ENCODE measurements at places on chromosomes 16 and 17. TPM values are rescaled to one million over a fixed set of nuclear protein-coding genes. Genes with fewer than 3 reads are reported as not detected.

GPRC5B gene
- total RNA-seq = 122 TPM

RNF157 gene
- 15.8 TPM for total RNA-seq

CACNG3 gene
- not detected for total RNA-seq

WSB1 gene
- 396 TPM for total RNA-seq

MILR1 gene
- 13.5 TPM for total RNA-seq

DNA sequence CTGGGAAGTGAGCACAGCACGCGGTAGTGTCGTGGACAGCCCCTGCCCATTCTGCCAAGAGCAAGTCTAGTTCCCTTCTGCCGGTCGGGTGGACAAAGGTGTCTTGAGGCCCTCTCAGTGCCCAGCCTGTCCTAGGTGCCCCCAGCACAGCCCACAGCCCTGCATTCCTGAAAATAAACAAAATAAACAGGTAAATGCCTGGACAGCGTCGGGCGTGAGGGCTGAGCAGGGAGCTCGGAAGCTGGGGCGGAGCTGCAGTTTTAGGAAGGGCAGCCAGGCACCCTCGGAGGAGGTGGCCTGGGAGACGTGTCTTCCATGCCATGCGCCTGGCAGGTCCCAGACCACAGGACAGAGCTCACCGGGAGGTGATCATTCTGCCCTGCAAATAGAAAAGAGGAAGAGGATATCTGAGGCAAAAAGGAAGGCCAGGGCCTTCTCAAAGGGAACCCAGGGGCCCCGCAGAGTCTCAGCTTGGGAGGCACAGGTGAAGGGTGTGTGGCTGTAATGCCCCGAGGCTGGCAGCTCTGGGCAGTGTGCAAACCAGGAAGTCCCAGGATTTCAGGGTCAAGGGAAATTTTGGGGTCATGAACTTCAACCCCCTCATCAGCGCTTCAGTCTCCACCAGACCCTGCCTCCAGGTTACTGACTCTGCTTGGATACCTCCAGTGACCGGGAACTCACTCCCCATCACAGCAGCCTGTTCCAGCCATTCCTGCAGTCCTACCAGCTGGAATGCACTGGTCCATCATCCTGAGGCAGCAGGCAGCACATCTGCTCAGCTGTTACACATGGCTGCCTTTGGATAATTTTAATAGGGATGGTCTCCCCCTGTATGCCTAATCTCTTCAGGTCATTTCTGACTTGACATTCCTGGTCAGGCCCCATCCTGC lies 1.7 kb downstream of the ZNF469 start:
- peak; percentile 43 for DNase-seq

DNA sequence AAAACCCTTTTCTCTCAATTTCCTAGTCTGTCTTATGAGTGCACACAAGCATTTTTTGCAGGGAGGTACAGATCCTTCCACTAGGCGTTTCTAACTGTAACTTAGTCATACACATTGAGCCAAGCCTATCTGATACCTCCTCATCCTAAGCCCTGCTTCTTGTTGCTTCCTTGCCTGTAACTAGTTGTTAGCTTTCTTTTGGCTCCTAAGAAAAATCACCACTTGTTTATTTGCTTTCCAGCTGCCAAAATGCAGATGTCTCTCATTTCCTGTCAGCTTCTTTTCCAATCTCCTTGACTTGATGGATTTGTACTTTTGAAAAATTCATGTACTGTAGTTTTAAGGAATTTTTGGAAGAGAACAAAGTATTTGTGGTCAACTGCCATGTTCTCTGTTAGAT lies 73.7 kb downstream of the TNRC6C start:
- DNase-seq = no peak

- no peak for DNase-seq
These were observed 86.9 kb downstream of the NDEL1 start for GRCh38 chr17:8522577-8522976.

DNA sequence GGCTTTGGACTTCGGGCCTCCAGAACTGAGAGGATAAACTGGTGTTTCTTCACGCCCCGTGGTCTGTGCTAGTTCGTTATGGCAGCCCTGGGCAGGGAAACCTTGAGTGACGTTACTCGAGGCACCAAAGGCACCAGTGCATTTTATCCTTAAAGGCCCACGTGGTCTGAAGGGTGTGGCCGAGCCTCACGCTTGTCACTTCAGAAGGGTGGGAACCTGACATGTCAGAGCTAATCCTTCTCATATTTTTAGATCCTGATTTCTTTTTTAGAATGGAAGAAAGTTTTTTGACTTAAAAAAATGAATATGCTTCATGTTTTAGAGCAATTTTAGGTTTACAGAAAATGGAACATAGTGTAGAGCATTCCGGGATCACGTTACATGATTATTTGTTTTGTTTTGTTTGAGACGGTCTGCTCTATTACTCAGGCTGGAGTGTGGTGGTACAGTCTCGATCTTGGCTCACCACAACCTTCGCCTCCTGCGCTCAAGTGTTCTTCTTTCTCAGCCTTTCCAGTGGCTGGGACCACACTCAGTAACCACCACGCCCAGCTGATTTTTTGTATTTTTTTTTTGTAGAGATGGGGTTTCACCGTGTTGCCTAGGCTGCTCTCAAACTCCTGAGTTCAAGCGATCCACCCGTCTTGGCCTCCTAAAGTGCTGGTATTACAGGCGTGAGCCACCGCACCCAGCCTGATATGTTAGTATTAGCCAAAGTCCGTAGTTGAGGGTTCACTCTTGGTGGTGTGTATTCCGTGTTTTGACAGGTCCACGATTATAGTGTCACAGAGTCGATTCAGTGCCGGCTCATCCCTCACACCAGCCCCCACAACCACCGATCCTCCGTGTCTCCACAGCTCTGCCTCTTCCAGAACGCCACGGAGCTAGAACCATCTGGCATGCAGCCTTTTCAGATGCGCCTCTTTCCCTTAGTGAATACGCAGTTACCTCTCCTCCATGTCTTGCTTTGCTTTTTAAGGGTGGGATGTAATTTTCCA lies 47.9 kb downstream of the RAB11FIP3 start:
- DNase-seq = no peak

- no peak for DNase-seq
These were observed 28.9 kb upstream of the CDH15 start for GRCh38 chr16:89142474-89143195.

GRCh38 chr17:81272616-81273015 lies 22.5 kb downstream of the SLC38A10 start:
- DNase-seq = no peak

- no peak for DNase-seq
These were observed 65.9 kb downstream of the SCNN1B start for GRCh38 chr16:23367988-23368387.

- DNase-seq = no peak
These were observed 15.0 kb upstream of the CPD start for GRCh38 chr17:30363715-30364202.

DNA sequence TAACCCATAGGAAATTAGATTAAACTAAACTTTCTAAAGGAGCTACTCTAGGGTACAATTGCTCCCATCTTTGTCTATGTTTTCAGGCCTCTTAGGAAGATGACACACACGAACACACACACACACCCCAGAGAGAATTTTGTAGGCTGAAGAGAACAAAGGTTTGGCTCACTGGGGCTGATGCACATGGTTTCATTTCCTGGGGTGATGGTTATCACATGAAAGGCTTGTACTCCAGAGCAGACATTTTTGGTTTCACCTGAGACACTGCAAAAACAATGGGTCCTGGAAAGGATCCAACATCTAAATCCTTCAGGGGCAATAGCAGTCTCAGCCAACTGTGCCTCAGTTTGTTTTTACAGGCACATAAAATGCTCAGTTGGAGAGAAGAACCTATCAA lies 62.8 kb downstream of the GRB7 start:
- no peak for DNase-seq

DNA sequence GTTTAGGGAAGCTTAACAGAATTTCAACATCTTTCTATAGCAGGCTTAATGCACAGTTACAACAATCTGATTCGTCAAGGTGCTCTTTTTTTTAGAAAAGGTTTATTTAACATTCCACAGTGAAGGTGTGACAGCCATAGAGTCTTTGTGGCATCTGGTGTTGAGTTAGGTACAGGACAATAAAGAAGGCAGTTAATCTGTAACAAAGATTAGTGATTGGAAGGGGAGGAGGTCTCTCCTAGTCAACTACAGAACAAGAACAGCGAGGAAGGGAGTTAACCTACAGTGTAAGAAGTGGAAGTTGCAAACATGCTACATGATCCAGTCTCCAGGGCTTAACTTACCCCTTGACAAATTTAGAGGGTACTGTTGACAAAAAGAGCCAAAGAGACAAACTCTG lies 3.0 kb upstream of the ZDHHC7 start:
- no peak for DNase-seq

- DNase-seq = no peak
These were observed 54.0 kb downstream of the ERN1 start for GRCh38 chr17:64075913-64076312.

DNA sequence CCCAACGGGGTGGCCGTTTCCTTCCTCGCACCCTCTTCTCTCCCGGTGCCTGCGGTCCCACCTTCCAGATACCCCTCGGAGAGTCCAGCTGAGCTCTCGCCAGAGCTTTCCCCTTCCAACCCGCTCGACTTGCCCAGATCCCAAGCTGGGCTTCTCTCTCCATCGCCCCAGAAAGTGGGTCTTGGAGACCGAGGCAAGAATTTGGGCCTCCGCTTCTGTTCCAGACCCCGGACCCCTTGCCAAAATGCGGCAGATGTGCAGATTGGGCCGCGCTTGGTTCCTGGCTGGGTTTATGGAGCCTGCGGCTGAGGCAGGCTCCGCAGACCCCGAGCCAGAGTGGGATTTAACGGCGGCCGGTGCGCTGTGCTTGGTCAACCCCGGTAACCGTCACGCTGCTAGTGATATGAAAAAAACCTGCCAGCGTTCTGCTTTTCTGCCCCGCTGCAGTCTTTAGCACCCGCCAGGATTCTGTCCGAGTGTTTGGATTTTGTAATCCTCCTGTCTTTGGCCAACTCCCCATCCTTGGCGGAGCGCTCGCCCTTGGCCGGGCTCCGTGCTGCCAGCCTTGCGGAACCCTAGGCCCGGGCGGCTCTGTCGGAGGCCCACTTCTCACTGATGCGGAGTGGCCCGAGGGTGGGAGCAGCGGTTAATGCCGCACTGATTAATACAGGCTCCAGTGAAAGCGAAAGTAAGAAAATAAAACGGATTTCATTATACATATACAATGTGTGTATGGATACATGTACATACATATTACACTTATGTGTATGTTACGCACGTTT lies 754 bp upstream of the SLFN11 start:
- DNase-seq = peak; percentile 80

DNA sequence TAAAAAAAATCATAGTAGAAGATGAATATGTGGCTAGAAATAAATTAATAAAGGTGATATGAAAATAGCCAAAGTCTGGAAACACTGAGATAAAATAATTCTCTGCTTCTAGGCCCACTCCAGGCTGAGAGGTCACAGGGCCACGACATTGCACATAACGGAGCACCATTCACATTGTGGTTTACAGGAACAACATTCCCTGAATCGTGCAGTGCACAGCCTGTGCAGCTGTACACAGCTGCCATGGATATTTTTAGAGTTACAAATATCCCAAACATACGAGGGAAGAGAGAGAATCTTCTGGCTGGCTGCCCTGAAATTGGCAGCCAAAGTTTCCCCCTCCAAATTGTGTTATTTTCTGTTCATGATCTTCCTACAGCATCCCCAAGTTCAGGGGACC lies 68.8 kb downstream of the GSG1L start:
- no peak for DNase-seq

- DNase-seq = no peak
These were observed 76.2 kb downstream of the SPECC1 start for GRCh38 chr17:20085283-20085845.

DNA sequence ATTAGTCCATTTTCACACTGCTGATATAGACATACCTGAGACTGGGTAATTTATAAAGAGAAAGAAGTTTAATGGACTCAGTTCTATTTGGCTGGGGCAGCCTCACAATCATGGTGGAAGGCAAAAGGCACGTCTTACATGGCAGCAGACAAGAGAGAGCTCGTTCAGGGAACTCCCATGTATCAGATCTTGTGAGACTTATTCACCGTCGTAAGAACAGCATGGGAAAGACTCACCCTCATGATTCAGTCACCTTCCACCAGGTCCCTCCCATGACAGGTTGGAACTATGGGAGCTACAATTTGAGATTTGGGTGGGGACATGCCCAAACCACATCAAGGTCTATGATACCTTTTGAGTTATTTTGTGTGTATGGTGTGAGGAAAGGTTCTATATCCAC lies 66.9 kb downstream of the METRNL start:
- no peak for DNase-seq

Data from sciatic nerve (tissue), 2 donors.